ENCODE measurements at places on chromosomes 7 and 10. TPM values are rescaled to one million over a fixed set of nuclear protein-coding genes. Genes with fewer than 3 reads are reported as not detected.
A peak's percentile ranks its signal among the peaks of the same experiment; 100 is the strongest.

GRCh38 chr7:97430006-97430405 lies 301.9 kb upstream of the TAC1 start:
- DNase-seq, result no peak

- DNase-seq, result no peak
These were observed 119.6 kb upstream of the MKX start for GRCh38 chr10:27865221-27865635.

- DNase-seq, result no peak
These were observed 236.5 kb downstream of the RELN start for GRCh38 chr7:103752995-103753394.

- DNase-seq, result no peak
These were observed 89.7 kb downstream of the HIPK2 start for GRCh38 chr7:139687980-139688632.

- no peak for DNase-seq
These were observed 115.6 kb downstream of the ABCA13 start for GRCh38 chr7:48286836-48287235.

- no peak for DNase-seq
These were observed 5.3 kb downstream of the CALCR start for GRCh38 chr7:93569189-93569588.

GRCh38 chr10:31947144-31947926 lies 18.7 kb upstream of the ARHGAP12 start:
- DNase-seq, result peak; percentile 53

GRCh38 chr10:132375795-132376297 lies 21.2 kb upstream of the PWWP2B start:
- DNase-seq, result no peak

DNA sequence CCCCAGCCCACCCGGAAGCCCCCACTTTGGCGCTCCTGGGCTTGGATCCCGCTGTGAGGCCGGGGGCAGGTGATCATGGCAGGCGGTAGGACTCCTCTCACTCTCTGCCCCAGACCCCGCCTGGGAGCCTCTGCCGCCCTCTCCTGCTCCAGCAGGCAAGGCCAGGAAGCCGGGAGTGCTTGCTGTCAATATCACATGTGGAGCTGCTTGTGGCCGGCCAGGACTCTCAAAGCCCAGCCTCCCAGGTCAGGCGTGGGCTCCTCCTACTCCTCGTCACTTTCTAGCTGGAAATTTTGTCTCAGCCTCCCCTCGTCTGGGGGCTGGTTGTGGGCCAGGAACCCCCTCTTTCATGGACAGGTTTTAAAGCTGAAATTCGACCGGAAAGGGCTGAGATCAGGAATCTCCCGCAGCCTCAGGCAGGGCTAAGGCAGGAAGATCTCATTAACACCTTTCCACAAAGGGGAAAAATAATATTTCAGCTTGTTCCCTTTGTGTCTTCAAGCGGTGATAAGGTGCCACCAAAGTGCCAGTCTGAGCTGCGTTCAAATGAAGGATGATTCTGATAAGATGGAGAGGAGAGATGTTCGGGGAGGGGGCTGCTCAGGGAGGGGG lies 273.6 kb upstream of the PODXL start:
- DNase-seq, result peak; percentile 46

DNA sequence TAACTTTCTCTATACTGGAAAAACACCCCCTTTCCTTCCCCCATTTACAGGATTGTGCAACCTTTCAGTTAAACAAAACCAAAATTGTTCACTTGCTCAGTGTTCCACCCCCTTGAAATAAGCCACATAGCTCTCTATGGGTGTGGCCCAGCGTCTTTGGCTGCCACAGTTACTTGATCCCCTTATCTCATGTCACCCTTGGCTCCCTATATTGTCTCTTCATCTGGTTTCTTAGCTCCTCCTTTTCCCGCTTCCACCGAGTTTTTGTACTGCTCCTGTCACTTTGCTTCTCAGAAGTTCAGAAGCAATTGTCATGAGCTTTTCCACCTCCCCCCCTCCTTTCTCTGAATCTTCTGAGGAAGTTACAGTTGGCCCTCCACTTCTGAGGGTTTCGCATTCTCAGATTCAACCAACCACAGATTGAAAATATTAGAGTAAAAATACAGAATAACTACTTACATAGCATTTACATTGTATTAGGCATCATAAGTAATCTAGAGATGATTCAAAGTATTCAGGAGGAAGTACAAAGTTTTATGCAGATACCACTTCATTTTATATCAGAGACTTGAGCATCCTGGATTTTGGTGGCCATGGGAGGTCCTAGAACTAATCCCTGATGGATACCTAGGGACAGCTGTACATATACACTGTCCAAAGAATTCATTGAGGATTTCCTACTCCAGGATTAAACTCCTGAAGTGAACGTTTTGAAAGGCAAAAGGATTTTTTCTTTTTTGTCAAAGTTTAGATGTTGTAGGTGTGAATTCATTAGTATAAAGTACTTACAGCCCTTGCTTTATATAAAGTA lies 60.4 kb downstream of the ADD3 start:
- DNase-seq, result no peak

GRCh38 chr7:38660427-38661099 lies 29.4 kb upstream of the AMPH start:
- DNase-seq, result no peak

DNA sequence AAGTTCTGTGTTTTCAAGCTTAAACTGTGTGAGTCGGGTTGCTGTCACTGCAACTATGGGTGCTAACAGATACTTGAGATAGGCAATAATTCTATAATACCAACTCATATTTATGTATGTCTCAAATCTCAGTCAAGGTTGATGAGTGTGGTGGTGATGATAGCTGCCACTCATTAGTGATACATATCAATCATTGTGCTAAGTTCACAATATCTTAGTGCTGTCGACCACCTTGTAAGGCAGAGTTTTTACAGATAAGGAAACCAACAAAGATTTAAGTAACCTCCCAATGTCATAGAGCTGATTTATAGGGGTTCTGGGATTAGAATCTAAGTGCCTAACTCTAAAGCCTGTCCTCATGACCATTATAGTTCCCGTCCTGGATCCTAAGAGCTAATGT lies 82.5 kb downstream of the ELAPOR2 start:
- no peak for DNase-seq

DNA sequence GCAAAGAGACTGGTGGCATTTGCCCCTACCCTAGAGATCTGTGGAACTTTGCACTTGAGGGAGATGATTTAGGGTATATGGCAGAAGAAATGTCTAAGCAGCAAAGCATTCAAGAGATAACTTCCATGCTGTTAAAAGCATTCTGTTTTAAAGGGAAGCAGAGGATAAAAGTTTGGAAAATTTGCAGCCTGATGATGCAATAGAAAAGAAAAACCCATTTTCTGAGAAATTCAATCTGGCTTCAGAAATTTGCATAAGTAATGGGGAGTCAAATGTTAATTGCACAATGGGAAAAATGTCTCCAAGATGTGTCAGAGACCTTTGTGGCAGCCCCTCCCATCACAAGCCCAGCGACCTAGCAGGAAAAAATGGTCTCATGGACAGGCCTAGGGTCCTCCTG lies 361.7 kb downstream of the ANKRD7 start:
- DNase-seq, result no peak

- DNase-seq, result no peak
These were observed 158.1 kb downstream of the BTAF1 start for GRCh38 chr10:92081641-92082040.

DNA sequence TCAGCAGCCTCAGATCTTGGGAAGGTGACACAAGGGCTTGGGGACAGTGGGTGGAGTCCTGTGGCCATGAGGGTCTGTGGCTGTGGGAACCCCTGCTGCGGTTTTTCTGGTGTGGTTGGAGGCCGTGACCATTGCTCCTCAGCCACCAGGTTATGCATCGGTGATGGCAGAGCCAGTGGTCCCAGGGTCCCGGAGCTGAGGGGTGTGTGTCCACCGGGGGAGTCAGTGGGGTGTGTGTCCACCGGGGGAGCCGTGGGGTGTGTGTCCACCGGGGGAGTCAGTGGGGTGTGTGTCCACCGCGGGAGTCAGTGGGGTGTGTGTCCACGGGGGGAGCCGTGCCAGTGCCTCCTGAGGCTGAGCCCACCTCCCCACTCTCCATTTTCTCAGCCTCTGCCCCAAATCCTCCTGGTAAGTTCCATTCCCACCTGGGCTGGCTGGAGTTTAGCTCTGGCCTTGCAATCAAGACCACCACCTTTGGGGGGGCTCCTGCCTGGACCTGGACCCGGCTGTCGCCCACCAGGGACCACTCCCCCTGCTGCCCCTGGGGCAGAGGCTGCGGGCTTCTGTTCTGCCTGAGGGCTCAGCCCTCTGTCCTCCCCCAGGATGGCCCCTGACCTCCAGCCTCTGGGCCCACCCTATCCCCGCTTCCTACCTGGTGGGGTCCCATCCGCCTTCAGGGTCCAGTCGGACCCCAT lies 143.5 kb downstream of the ELFN1 start:
- no peak for DNase-seq

DNA sequence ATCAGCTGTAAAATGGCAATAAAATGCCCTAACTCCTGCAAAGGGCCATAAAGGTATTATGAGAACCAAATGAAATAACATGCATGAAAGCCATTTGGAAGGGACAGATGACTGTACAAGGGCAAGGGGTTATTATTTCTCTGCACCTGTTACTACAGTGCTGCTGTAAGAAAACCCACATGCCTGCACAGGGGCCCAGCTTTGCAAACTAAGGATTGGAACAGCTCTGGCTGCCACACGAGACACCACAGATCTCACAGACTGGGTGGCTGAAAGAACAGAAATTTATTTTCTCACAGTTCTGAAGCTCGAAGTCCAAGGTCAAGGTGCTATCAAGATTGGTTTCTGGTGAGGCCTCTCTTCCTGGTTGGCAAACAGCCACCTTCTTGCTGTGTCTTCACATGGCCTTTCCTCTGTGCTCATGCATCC lies 409.0 kb upstream of the NRP1 start:
- no peak for DNase-seq

DNA sequence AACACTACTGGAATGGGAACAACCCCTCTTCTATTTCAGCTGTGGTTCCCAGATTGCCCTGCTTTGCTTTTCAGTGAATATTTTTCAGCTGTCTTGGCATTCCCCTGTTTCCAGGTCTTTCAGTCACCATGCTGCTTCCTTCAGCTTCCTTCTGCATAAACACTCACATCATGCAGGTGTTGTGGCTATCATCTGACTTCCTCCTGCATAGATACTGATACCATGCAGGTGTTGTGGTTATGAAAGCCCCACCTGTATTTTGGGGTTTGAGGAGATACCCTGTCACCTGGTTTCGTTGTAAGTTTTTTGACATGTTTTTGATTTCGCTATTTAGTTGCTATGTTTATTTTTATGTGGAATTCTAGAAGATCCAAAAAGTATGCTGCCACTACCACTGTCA lies 71.5 kb downstream of the SLC35B4 start:
- DNase-seq, result no peak

DNA sequence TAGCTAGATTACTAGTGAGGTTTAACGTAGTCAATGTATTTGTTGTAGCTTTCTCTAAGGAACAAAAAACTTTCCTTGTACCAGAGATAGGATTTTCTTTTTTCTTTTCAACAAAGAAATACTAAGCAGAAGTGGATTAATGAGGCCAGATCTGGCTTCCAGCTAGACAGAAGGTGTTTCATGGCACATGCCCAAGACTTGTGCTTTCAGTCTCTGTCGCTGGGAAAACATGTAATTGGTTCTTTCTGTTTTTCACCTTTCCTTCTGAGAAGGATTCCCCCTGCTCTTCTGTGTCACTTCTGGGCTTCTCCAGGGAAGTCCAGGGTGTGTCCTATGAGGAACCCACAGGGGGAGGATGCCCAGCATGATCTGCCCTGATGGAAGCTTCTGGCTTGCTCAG lies 492.2 kb downstream of the CCSER2 start:
- DNase-seq, result no peak

GDF2 gene
- 0.39 TPM for polyA plus RNA-seq

ZPBP gene
- not detected for polyA plus RNA-seq

NKX2-3 gene
- not detected for polyA plus RNA-seq

MMS19 gene
- polyA plus RNA-seq, result 102 TPM

RRP12 gene
- polyA plus RNA-seq, result 26.0 TPM

INSYN2A gene
- 1.7 TPM for polyA plus RNA-seq

CPA2 gene
- 0.57 TPM for polyA plus RNA-seq

SKIDA1 gene
- polyA plus RNA-seq, result 5.4 TPM

TSPAN12 gene
- polyA plus RNA-seq, result 44.5 TPM

AKAP9 gene
- polyA plus RNA-seq, result 87.7 TPM

TCAF2 gene
- polyA plus RNA-seq, result 4.2 TPM

All from left lung (tissue), 14 donors.